ENCODE measurements at places on chromosomes 2 and 18. TPM values are rescaled to one million over a fixed set of nuclear protein-coding genes. Genes with fewer than 3 reads are reported as not detected.

GRCh38 chr2:158723181-158723838 lies 71.8 kb upstream of the DAPL1 start:
- DNase-seq = no peak

Gene SALL3
- total RNA-seq = not detected

Gene TSPYL6
- not detected for total RNA-seq

DNA sequence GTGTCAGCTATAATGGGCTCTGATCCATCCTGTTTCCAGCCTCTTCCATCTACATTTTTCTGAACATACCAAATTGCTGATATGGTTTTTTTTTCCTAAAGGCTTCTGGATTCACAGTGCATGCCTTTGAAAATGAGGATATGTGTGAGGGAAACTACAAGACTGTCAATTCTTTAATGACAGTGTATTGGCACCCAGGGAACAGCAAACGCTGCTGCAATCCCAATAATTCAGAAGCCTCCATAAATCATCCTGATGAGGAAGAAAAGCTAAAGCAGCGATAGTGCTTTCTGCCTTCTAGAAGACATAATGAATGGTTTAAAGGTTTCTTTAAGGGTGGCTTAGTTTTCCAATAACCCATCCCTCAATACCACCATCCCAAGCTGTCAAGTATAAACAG lies 304.5 kb upstream of the PKDCC start:
- DNase-seq = no peak

- DNase-seq = no peak
These were observed 131.3 kb downstream of the CCBE1 start for GRCh38 chr18:59565957-59566356.

DNA sequence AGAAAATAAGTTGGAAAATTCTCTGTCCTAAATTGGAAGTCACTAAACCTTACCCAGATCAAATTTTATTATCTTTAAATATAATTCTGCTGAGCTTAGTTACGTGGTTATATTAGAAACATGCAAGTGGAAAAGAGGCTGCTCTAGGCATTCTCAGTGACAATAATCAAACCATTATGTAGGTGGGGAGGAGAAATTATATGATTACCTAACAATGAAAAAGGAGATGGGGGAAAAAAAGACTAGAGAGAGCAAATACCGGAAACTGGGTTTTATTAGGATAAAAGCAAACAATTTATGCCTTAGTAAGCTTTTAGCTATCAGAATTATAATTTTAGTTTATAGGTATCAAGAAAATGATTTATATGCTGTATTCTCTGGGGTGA lies 53.2 kb downstream of the PHLPP1 start:
- DNase-seq = no peak

DNA sequence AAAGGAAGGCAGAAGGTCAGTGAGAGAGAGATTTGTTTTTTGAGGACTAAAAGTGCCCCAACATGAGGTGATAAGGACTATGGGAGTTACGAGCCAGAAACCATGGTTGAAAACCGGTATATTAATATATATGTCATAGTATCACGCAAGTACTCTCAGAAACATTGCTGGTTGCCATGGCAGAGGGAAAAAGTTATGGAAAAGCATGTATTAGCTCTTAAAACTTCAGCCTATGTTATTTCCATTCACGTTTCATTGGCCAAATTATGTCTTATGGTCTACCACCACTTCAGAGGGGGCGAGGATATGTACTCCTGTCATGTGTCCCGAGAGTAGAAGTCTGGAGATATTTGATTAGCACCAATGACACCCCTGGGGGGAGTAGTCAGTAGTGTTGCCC lies 125.9 kb downstream of the LTBP1 start:
- no peak for DNase-seq

DNA sequence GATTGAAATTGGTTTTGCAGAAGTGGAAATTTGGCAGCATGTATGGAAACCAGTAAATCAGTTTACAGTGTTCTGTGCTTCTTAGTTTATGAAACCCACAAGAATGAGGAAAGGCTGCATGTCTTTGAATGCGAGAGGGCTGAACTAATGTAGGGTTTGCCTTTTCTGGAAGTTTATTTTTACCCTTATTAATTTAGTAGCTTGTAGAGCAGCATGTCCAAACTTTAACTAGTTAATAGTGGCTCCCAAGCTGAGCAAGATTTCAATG lies 50.4 kb downstream of the LDLRAD4 start:
- DNase-seq = no peak

DNA sequence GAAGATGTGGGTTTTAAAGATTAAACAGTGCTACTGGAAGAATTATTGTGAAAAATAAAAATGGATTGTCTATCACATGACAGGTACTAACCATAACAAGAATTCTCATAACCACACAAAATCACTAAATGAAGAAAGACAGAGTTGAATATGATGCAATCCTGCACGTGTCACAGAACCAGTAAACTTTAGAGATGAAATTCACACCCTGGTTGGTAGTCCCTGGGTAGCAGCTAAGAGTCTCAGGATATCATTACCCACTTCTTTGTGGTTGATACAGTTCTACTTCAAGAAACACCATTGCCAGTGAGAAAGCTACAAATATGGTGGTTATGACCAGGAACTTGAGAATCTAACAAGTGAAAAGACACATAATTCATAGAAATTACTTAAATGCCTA lies 450.2 kb downstream of the ERBB4 start:
- DNase-seq = no peak

DNA sequence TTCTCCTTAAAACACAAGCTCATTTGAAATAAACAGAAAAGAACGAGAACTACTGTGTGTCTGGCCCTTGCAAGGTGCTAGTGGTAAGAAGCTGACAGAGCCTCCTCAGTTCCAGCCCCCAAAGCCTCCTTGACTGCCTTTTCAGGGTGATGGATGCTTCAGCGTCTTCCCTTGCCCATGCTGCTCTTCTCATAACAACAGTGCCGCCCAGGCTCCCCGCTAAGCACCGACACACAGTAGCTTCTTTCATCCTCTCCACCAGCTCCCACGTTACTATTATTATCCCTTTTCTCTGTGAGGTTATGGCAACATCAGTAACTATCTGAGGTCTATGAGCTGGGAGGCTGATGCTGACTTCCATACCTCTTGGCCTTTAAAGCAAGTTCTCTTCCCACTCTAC lies 418.6 kb downstream of the TSN start:
- DNase-seq = no peak

DNA sequence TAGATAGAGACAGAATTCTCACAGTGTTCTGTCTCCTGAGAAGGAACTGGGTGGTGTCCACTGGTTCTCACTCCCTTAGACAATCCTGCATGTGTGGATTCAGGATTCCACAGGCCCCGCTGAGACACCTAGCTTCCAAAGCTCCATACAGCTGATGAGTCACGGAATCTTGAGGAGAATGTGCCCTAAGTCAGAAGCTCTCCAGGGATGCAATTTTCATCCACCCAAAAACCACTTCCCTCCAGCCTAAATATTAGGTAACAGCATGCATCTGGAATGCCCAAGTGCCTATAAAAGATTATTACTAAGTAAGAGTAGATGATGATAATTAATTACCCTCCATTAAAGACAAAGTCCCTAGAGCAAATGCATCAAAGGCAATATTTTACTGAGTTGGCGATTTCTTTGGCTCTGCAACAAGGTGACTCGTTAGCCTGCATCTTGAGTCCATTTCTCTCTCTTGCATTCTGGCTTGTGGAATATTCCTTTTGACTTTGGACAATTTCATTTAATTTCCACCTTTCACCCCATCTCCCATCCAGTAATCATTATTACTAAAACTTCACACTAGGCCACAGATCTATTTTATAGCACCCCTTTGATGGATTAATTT lies 475.1 kb downstream of the TNS1 start:
- DNase-seq = no peak

All from activated CD4-positive, alpha-beta memory T cell treated with anti-CD3 and anti-CD28 coated beads for 36 hours (primary cell).